Activated CD4-positive, alpha-beta memory T cell treated with anti-CD3 and anti-CD28 coated beads, Interleukin-2, amount 10 ng/mL, durations not matched to agents 7 days and 5 days (primary cell): ENCODE measurements at places on chromosomes 12 and 14. TPM values are rescaled to one million over a fixed set of nuclear protein-coding genes. Genes with fewer than 3 reads are reported as not detected.

Gene LMNTD1
- total RNA-seq: not detected

Gene DDX24
- 210 TPM for total RNA-seq

Gene AMHR2
- not detected for total RNA-seq

Gene PPP4R4
- total RNA-seq: 3.3 TPM

- DNase-seq: no peak
These were observed 33.9 kb downstream of the A2M start for GRCh38 chr12:9081667-9082427.

DNA sequence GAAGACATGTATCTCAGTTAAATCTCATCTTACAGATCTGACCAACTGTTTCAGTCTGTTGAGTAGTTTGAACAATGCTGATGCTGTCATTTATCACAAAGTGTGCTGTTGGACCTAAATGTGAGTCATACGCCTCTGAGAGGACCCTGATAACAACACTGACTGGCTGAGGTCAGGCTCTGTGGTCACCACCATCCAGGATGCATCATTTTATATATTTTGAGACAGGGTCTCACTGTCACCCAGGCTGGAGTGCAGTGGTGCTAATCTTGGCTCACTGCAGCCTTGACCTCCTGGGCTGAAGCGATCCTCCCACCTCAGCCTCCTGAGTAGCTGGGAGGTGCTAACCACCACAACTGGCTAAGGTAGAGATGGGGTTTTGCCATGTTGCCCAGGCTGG lies 181.0 kb upstream of the RGS6 start:
- peak; percentile 28 for DNase-seq

DNA sequence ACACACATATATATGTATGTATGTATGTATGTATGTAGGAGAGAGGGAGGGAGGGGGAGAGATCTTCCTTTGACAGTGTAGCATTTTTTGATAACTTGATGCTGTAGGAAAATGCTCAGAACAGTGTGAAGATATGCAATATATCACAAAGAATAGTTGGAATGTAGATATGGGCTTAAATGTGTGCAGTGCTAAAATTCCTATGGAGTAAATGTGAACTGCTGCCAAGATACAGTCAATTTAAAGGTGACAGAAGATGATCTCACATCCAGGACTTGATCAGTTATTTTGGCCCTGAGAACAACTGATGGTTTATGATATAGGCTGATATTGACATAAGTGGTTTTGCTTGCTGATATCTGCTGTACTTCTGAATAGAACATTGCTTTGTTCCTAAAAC lies 84.2 kb downstream of the DAAM1 start:
- no peak for DNase-seq

GRCh38 chr14:36281309-36281708 lies 39.1 kb downstream of the MBIP start:
- no peak for DNase-seq

- DNase-seq: no peak
These were observed 1.2 kb downstream of the NTN4 start for GRCh38 chr12:95789126-95790032.

- DNase-seq: no peak
These were observed 22.5 kb downstream of the LGALS3 start for GRCh38 chr14:55151601-55152000.

DNA sequence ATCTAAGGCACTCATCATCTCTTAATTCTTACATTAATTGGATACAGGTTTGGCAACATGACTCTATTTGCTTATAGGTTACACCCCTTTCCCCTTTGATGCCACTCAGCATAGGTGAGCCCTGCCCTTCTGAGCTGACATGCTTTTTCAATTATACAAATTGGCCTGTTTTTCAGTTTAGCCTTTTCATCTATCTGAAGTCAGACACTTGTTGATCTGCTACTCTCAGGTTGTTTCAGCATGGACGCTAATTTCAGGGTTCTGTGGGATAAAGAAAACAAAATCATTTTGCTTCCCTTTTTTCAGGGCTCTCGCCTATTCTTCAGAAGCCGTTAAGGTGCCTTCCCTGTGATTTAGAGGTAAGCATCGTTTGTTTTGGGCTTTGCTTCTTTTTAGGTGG lies 55.3 kb downstream of the DACT1 start:
- no peak for DNase-seq

- no peak for DNase-seq
These were observed 56.9 kb downstream of the AMN start for GRCh38 chr14:102979406-102979805.

DNA sequence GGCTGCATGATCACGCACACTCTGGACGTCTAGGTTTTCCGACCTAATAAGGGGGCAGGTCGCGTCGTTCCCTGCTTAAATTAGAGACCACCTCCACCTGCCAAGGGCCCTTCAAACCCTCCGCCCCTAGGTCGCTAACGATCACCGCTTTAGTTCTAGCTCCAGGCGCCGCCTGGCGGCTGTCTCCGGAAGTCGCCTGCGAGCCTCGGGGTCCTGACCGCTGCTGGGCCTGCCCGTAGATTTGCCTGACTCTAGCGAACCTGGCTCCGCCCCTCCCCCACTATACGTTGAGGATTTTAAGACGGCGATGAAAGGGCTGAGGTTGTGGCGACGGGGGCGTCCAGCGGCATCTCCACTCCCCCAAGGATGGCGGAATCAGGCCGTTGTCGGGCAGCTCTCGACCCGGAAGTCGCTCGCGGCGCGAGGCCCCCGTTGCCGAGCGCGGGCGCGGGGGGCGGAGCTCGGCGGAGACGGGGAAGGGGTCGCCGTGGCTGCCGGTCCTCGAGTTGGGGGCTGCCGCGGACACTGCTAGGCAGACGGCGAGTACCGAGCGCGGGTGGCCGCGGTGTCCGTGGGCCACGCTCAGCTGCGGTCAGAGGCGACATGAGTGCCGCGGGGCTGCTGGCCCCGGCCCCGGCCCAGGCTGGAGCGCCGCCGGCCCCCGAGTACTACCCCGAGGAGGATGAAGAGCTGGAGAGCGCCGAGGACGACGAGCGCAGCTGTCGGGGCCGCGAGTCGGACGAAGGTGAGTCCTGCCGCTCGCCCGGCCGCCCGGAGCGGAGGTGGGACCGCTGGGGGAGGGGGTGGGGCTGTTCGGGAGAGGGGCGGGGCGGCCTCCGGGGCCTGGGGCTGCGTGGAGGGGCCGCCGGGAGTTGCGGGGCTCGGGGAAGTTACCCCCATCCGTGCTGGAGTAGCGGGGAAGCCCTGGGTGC lies at the start of gene SUDS3:
Gene SUDS3 (plus strand): TSS at position 467 of the 932 bp plus-strand sequence. CDS start 137 bp downstream, at position 604.
- peak; percentile 93 for DNase-seq
